ENCODE measurements at places on chromosomes 13 and 19.

GRCh38 chr19:41799444-41800000, 3.1 kb downstream of the CEACAM3 start:
- DNase-seq, result no peak

DNA sequence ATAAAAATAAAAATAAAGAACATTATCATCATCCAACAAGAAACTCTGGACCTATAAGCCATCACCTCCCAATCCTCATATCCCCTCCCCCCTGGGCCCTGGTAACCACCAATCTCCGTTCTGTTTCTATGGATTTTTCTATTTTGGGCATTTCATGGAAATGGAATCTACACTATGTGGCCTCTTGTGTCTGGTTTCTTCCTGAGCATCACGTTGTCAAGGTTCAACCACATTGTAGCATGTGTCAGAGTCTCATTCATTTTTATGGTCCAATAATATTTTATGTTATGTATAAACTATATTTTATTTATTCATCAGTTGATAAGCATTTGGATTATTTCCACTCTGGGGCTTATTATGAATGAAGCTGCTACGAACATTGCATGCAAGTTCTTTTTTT, 26.9 kb downstream of the SULT2B1 start:
- DNase-seq, result no peak

- no peak for DNase-seq
Observed at GRCh38 chr13:77459592-77459991, 75.9 kb upstream of the SCEL start.

GRCh38 chr19:44757735-44758505, 9.4 kb downstream of the BCL3 start:
- DNase-seq, result no peak

- peak; percentile 72 for DNase-seq
Observed at GRCh38 chr13:51125495-51126226, 14.6 kb upstream of the C13orf42 start.

DNA sequence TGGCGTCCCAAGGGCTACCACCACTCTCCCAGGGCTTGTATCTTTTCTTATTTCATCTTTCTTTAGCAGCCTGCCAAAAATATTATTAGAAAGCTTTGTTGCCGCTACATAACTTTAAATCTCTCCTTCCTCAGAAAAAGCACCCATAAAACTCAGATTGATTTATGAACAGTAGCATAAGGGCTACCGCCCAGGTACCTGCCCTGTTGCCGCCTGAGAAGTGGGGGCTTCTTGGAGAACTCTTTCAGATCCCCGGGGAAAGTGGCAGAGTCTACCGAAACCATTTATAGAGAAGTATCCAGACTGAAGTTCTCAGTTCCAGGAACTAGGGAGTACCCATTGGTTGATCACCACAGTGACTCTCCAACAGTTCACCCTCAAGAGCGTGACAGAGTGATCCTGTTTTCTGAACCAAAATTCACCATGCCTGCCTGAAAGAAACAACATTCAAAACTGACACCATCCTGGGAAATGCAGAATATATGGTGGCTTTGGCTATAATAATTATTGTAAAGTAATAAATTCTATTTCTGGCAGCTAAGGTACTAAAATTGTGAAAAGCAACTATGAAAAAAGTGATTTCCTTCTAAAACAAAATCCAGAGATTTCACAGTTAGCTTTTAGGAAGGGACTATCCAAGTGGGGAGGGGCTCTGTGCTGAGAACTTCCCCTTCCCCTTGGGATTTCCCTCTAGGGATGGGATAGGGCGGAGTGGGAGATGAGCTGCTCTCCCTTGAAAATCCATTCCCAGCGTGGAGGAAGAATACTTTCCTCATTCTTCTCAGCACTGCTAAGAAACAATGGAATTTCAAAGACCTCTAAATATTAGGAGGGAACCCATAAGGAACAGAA, 877 bp upstream of the N4BP2L1 start:
- peak; percentile 86 for DNase-seq

GRCh38 chr13:97417698-97418097, 16.3 kb upstream of the RAP2A start:
- no peak for DNase-seq

- no peak for DNase-seq
Observed at GRCh38 chr19:32866061-32866460, 3.5 kb downstream of the SLC7A9 start.

- no peak for DNase-seq
Observed at GRCh38 chr19:38917516-38917915, 5.5 kb upstream of the CCER2 start.

- no peak for DNase-seq
Observed at GRCh38 chr13:64206430-64207225, 2791.0 kb upstream of the PCDH20 start.

DNA sequence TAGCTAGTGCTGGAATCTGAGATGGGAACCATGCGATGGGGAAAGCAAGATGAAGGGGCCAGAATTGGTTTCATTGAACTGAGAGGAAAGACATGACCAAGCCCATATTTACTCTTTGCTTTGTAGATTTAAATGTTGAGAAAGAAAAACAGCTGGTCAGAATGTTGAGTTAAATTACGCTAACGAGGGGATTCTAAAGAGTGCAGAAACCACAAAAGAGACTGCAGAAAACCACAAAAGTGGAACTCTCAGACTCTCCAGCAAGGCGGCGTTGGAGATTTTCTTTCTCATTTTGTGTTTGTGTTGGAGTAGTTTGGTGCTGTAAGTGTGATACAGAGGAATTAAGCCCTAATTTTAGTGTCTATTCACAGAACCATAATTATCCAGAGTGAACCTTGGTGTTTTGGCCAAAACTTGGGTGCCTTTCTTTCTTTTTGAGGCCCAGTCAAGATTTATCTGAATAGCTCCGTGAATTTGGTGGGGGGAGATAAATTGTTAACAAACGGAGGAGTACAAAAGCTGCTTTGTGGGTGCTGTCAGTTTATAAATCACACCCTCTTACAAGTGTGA, 26.3 kb downstream of the SAE1 start:
- peak; percentile 22 for DNase-seq

DNA sequence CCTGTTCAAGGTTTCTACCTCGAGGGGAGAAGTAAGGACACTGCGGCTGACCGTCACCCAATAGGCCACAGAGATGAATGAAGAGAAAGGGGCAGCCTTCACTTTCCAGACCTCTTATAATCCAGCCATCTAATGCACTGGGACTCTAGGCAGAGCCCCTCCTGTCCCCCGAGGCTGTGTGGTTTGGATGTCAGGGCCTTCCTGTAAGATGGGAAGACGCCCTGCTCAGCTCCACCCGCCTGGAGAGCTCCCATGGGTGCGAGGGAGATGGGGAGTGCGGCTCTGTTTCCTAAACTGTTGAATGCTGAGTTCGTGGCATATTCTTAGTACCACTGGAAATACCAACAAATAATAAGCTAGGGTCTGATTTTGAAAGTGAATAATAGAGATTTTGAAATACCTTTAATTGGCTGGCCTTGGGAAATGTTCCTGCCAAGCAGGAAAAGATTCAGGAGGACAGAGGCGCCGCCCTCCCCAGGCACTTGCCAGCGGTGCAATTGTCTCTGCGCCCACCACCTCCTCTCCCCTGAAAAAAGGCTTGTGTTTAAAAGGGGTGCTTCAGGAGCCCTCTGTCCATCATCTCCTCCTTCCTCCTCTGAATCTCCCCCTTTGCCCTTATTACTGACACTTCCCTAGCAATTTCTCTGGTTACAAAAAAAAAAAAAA, 85.4 kb upstream of the GPR183 start:
- no peak for DNase-seq
